OCI-M1 (cell line): ENCODE measurements at places on chromosomes 3 and 15.
A peak's percentile ranks its signal among the peaks of the same experiment; 100 is the strongest.

- DNase-seq, result no peak
Measured at GRCh38 chr3:160455846-160456245, 6.3 kb upstream of the TRIM59 start.

DNA sequence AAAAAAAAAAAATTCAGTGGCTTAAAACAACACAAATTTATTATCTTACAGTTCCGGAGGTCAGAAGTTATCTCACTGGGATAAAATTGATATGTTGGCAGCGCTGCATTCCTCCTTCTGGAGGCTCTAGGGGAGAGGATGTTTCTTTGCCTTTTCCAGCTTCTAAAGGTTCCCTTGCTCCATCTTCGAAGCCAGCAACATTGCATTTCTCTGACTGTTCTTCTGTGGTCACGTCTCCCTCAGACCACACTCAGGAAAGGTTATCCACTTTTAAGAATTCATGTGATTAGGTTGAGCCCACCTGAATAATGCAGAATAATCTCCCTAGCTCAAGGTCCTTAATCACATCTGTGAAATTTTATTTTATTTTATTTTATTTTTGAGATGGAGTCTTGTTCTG lies 23.4 kb upstream of the ACAP2 start:
- no peak for DNase-seq

- no peak for DNase-seq
Measured at GRCh38 chr3:61081554-61081953, 169.7 kb downstream of the FHIT start.

DNA sequence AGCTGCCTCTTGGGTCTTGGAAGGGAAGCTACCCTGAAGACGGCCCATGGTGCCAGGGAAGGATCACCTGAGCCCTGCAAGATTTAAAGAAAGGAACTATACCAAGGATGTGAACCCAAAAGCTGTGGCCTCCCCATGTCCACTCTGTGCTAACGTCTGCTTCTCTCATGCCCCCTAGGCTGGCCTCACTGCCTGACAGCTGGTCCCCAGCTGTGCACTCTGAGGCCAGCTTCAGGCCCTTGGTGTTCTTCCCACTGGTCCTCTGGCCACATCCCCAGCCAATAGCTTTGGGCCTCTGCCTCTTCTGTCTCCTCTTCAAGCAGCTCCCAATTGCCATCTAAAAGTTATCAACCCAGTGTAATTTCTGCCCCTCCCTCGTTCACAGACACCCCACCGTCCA lies 5.2 kb upstream of the LRRK1 start:
- DNase-seq, result no peak

- DNase-seq, result no peak
Measured at GRCh38 chr3:45477838-45478237, 89.5 kb downstream of the LARS2 start.

GRCh38 chr3:61239871-61240270 lies 11.4 kb downstream of the FHIT start:
- DNase-seq, result no peak

GRCh38 chr3:58630076-58630709 lies 36.4 kb downstream of the FAM3D start:
- DNase-seq, result peak; percentile 79

- no peak for DNase-seq
Measured at GRCh38 chr3:104438706-104439105, 928.0 kb upstream of the ALCAM start.

DNA sequence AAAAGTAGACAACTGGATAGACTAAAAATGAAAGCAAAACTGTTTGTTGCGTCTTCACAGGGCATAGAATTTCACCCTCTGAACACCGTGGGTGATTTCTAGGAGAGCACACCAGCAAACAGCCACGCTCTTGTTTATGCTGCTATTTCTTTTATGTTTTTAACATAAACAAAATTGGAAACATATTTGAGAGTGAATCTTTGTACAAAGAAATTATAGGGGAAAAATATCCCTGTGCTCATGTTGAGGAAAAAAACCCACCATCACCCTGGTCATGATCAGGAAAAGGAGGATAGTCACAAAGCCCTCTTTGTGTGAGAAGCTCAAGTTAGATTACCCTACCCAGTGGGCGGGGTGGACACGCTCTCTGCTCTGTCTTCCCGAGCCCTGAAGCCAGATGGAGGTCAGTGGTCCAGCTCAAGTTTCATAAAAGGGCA lies 313.3 kb downstream of the SATB1 start:
- DNase-seq, result peak; percentile 74

- no peak for DNase-seq
Measured at GRCh38 chr3:176696816-176697215, 500.5 kb downstream of the TBL1XR1 start.

DNA sequence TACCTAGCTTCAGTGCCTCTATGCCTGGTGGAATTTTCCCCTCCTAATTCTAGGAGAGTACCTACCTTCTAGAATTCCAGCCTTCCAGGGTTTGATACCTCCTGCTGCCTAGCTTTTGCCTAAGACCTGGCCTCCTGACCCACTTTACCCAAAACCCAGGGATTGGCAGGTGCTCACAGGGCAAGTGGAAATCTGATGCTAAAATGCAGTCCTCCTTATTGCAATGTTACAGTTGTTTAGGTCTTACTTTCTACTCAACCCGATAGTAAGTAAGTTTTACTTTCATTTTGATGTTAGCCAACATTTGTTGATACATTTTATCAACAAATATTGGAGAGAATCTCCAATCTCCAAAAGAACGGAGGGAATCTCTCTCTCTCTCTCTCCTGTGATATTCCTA lies 275.9 kb downstream of the DOCK3 start:
- DNase-seq, result peak; percentile 46

DNA sequence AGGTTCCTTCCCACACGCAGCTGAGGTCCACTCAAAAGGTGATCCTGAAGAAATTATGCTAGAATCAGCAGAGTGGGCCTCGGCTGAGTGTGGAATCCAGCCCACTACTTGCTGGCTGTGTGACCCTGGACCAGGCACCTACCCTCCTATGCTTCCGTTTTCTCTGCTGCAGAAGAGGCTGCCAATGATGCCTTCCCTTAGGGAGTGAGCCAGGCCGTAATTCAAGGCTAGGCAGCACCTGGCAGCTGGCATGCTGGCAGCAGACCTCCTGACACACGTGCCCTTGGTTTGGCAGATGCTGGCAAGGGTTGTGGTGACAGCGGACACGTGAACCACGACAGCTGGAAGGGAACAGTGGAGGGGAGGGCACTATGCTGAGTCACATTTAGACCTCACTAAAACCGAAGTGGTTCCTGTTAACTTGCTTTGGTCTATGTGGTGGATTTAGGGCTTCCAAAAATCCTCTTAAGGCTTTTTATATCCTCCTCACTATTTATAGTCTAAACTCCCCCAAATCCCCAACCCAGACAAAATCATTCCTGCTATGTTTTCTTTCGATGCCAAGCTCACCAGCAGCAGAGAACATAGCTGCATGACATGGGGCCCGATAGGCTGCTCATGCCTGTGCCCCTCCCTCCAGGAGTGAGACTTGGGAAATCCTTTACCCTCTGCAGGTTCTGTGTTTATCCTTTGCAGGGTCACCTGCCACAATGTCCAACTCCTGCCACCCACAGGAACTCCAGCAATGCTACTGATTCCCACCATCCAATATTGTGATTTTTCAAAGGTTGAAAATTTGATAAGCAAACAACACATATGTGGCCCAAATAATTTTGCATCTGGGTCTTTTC lies 10.6 kb upstream of the PCSK6 start:
- peak; percentile 27 for DNase-seq

DNA sequence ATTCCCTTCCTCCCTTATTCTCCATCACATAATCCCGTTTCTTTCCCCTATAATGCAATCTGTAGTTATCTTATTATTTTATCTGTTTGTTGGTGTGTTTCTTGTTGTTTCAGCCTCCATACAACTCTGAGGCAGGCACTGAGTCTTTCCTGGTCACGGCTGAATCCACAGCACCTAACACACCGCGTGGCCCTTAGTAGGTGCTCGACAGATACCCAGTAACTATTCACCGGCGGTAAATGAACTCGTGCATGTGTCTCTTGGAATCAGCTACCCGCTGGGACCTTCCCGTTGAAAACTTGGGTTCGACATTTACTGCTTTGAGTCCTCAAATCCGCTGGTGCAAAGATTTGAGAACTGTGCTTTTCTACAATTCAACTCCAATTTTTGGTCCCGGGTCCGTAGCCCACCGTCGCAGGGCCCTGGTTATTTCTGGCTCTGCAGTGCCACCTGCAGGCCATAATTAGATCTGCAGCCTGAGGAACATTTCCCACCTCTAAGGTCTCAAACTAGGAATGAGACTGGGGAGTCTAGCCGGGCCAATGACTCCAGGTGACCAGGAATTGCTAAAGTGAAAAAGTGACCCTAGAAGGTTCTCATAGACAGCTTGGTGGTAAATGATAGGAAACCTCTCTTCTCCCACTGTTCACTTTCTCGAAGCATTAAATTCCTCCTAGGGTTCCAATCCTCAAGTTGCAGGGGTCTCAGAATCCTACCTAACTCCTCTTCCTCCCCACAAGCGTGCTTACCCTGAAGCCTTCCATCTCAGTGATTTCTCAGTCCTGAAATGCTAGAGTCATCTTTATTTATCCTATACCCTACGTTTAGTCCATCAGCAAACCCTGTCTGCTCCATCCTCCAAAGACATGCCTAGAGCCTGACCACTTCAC lies 40.0 kb upstream of the TRH start:
- DNase-seq, result peak; percentile 51

DNA sequence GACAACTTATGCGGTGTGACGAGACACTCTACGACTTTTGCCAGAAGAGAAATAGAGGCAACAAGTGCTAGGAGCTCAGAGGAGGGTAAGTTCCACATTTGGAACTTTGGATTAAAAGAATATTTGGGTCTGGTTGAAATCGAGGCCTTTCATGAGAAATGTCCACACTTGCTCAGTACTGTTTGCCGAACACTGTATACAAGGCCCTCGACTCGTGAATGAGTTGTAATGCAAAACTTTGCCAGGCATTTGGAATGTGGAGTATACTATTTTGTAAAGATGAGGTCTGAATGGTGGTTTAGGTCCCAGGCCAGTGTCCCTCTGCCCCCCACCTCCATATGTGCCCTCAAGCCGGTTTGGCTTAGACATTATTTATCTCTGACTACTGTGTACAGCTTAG lies 73.9 kb downstream of the IGF1R start:
- no peak for DNase-seq

GRCh38 chr15:68184616-68185480 lies 20.3 kb downstream of the CALML4 start:
- DNase-seq, result peak; percentile 13

GRCh38 chr15:40459391-40460015 lies 11.3 kb upstream of the CHST14 start:
- DNase-seq, result no peak
